ENCODE measurements at places on chromosomes 16 and 17.
A peak's percentile ranks its signal among the peaks of the same experiment; 100 is the strongest.

DNA sequence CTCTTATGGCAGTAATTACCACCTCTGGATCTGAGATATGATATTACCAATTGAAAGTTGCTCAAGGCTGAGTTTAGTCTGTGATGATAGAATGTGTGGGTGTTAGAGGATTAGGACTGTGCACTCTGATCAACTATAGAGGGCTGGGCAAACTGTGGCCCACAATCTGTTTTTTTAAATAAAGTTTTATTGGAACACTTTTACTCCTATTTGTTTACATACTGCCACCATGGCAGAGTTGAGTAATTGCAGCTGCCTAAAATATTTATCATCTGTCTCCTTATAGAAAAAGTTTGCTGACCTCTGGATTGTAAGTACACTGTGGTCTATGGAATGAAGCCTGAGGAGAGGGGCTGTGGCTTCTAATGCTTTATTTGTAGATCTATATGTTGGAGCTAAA, 71.5 kb upstream of the N4BP1 start:
- DNase-seq, result no peak

DNA sequence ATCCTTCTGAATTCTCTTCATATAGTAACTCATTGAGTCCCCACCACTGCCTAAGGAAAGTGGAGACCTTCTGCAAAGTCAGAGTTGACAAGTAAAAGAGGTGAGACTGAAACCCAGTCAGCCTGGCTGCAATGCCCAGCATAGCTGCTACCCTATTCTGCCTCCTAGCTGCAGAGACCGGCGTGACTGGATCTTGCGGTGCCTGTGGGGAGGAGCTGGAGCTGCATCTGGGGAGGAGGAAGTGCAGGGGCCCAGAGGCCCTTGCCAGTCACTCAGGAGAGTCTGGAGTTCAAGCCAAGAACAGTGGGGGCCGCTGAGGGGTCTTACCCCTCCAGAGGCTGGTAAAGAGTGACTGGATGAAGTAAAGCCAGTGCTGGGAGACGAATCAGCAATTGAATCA, 35.0 kb upstream of the ZNF423 start:
- no peak for DNase-seq

DNA sequence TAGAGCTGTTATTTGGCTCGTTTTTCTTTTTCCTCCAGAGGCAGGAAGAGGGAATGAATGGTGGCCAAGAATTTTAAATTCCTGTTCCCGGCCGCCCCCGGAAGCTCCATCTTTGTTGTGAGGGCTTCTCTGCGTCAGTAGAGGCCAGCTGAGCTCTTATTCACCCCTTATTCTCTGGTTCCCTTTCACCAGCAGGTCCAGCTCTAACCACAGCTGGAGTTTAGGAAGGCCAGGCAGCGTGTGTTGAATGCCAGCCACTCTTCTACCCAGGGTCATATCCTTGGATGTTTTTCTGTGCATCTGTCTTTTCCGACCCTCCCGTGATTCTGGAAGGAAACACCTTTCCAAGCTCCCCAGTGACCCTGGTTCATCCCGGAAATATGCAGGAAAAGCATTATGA, 570.5 kb downstream of the WWOX start:
- no peak for DNase-seq

- DNase-seq, result no peak
Observed at GRCh38 chr16:86554599-86554916, 477 bp downstream of the MTHFSD start.

DNA sequence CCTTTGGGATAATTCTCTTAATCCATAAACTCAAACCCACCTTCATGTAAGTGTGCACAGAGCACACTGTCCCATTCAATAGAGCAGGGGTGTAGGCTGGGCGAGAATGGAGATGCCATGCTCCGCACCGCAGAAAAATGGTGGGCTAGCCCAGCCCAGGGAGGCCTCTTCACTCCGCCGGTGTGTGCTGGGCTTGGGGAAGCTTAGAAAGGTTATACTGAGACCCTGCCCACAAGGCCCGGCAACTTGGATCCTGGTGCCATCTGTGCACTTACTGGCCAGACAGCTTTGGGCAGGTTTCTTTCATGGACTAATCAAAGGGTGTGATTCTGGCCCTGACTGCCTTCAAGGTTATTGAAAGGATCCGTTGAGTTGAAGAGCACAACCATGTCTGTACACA, 3.7 kb upstream of the STAT5A start:
- no peak for DNase-seq

DNA sequence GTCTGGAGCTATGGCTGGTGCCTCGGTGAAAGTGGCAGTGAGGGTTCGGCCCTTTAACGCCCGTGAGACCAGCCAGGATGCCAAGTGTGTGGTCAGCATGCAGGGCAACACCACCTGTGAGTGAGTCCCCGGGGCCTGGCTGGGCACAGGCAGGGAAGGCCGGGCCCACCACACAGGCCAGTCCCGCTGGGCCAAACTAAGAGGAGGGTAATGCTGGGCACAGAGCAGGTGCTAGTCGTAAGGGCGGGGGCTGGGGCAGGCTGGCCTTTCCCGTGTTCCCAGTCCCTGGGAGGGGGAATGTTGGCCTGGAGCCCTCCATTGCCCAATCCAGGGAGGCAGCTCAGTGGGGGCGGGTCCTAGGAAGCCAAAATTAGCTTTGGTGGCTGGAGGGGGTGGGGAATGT, 2.5 kb downstream of the KIF1C start:
- DNase-seq, result no peak

DNA sequence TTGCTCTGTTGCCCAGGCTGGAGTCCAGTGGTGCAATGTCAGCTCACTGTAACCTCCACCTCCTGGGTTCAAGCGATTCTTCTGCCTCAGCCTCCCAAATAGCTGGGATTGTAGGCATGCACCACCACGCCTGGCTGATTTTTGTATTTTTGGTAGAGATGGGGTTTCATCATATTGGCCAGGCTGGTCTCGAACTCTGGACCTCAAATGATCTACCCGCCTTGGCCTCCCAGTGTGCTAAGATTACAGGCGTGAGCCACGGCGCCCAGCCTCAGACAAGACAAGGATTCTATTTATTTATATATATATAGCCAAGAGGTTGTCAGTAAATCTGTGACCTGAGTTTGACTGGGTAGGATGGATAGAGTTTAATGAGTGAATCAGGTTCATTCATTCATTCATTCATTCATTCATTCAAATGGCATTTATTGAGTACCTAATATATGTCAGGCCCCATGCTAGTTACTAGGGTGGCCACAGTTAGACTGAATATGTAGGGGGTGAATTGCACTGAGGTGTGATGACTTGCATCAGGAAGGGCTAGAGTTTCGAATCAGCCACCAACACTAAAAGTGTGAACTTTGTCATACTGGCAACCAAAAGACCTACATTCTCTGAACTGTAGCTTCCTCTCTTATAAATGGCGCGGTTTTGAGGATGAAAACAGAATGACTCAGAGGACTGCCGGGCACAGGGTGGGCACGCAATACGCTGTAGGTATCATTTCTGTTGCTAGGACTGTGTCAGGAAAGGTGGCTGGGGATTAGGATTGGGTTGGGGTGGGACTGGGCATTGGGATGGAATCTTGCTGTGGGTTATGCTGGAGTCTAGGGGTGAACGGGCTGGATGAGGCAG, 37.8 kb downstream of the ITGAE start:
- no peak for DNase-seq

DNA sequence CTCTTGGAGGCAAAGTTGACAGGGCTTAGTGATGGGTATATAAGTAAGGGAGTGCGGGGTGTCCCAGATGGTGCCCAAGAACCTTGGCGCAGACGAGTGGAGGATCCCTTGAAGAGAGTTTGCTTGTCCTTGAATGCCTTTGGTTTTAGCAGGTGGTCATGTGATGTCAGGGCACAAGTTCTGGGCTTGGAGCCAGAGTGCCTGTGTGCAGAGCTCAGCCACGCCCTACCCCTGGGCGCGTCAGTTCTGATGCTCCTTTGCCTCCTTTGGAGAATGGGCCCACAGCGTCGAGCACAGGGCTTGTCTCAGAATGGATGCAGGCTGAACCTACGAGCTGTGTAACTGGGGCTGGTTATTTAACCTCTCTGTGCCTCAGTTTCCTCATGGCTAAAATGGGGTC, 412.2 kb upstream of the EEF2KMT start:
- DNase-seq, result peak; percentile 87

GRCh38 chr17:46049656-46050055, 50.6 kb downstream of the STH start:
- no peak for DNase-seq

GRCh38 chr17:5820721-5821456, 236.6 kb upstream of the NLRP1 start:
- DNase-seq, result no peak

All from DMS153 (cell line).